ENCODE measurements at places on chromosomes 1 and 21.
A peak's percentile ranks its signal among the peaks of the same experiment; 100 is the strongest.

DNA sequence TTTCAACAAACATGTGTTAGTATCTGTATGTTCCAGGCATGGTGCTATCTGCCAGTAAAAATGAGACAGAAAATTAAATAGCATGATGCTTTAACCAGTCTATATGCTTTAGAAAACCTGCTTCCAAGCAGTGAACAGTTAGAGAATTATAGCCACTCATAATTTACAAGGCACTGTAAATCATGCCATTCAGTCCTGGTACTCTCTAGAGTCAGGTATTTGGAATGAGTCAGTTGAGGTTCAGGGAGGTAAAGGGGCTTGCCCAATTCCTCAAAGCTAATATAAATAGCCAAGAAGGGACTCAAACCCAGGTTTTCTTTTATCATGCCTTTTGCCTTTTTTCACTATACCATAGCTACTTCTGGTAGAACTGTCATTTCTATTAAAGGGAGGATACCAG lies 184.4 kb downstream of the NFIA start:
- no peak for DNase-seq

DNA sequence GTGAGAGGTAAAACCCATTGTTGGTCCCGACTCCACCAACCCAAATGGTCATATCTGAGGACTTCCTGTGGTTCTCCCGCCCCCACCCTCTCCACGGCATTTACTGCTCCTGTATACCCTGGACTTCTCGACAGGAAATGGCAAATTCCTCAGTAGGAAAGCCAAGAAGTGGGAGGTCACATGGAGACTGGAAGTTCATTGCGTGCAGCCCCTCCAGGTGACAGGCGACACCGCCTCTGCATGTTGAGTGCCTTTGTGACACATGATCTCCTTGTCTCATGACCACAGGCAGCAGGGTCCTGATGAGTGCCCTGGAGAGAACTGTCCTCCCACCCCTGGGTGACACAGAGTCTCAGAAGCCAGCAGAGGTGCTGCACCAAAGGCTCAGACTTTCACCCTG lies 24.2 kb downstream of the ERG start:
- no peak for DNase-seq

- peak; percentile 30 for DNase-seq
These were observed 26.1 kb downstream of the PKP1 start for GRCh38 chr1:201309416-201309815.

DNA sequence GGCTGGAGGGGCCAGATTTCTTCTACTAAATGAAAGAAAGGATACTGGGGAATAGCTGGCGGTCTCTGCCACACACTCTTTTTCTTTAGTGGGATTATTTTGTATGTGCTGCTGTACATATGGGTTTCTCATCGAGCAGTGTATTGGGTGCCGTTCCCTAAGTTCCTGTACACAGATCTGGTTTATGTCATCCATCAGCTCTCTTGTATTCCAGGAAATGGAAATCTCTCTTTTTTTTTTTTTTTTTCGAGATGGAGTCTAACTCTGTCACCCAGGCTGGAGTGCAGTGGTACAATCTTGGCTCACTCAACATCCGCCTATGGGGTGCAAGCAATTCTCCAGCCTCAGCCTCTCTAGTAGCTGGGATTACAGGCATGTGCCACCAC lies 27.0 kb upstream of the NID1 start:
- no peak for DNase-seq

DNA sequence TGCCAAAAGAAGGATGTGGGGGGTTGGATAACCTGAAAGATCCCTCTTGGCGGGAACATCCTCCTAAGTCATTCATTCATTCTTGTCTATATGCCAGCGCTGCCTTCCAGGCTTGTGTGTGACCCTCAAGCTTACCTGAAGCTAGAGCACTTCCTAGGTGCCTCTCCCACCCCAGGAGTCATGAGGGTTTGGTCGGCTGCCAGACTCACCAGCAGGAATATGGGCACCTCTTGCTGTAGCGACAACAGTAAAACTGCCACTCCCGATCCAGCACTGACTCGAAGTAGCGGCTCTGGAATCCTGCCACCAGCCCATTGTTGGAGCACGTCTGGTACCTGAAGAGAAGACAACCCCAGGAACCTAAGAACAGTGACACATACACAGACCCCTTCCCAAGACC lies 15.0 kb downstream of the DPT start:
- no peak for DNase-seq

DNA sequence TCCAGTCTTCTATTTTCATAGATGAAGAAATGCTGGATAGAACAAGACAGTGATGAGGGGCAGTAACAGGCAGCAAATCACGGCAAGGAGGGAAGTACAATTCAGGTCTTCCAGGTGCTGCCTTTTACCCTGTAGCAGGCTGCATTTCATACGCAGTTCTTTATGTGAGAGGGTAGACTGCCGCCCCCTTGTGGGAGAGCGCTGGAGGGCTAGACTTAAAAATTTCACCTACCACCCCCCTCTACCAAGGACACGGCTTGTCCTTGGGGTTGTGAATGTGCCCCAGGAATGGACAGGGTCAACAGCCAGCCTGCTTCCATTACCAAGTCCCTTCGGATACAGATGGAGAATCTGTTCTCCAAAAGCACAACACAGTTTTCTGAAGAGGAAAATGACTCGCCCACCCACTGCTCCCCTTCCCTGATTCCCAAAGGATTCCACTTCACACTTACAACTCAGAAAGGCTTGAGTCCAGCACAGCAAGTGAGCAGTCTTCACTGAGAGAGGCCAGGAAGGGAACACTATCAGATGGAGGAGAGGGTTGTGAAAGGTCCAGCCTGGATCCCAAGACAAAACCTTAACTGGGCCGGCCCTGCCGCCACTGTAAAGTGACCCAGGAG lies 7.4 kb downstream of the WDR77 start:
- peak; percentile 81 for DNase-seq

DNA sequence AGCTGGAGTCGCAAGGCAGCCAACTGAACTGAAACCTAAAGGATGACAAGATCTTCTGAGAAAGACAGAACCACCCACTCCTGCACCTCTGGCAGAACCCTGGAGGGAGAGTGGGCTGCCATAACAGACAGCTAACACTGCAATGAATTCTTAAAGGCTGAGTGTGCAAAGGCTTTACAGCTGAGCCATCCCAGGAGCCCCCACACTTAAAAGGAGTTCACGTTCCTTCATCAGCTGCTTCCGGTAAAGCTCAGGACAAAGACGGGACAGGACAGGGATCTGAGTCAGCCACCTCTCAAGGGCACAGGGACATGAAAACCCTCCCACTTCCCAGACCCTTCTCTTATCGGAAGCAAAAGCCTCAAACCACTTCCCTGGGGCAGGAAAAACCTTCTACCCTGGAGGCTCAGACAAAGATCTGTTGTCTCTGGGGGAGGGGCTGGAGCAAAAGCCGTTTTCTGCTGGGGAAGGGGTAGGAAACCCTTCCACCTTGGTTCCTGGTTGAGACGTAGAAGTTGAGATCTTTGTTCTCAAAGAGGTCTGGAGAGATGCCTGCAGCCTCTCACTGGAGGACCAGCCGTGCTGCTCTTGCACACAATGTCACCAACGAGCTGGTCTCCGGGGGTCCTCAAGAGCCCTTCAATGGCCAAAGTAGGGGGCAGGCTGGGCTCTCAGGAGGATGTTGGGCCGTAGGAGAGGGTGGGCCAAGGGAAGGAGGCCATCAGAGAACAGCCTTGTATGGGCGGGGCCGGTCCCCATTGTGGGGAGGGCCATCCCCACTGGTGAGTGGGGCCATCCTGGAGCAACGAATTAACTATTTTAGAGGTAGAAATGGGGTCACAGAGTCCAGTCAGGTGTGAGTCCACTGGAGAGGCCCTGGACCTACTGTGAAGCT lies 452.4 kb downstream of the PTPRU start:
- peak; percentile 70 for DNase-seq

- no peak for DNase-seq
These were observed 499.8 kb downstream of the KIF26B start for GRCh38 chr1:245654460-245655050.

DNA sequence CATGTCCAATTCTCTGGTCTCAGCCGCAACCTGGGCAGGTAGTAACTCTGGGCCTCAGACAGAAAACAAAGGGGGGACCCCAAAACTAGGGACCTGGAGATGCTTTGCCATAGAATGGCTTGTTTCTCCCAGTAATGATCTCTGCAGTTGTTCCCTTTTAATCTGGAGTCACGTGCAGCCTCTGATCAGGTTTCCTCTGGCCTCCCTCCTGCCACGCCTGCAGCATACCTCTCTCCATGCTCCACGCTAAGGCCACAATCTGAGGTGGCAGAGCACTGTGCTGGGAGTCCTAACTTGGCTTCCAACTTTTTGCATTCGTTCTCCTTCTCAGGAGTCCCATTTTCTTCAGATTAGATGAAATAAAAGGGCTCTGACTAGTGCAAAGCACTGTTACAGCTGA lies 1.9 kb downstream of the PABPC4 start:
- DNase-seq: peak; percentile 18

- no peak for DNase-seq
These were observed 25.8 kb upstream of the BCAS2 start for GRCh38 chr1:114607223-114607622.

DNA sequence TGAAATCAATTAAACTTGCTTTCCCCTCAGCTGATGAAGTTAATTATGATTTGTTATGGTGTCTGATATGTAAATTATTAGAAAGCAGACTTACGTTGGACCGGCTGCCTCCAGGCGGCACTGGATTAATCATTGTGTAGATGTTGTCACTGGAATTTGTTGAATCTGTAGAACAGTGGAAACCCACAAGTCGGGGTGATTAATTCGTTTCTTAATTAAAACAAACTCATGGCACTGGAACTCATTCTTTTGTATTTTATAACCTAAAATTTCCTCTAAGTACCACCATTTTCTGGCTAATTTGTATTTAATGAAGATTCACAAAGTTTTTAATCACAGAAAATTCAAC lies 39.0 kb downstream of the MRPL37 start:
- DNase-seq: no peak

- DNase-seq: no peak
These were observed 14.5 kb downstream of the LAPTM5 start for GRCh38 chr1:30742963-30743559.

DNA sequence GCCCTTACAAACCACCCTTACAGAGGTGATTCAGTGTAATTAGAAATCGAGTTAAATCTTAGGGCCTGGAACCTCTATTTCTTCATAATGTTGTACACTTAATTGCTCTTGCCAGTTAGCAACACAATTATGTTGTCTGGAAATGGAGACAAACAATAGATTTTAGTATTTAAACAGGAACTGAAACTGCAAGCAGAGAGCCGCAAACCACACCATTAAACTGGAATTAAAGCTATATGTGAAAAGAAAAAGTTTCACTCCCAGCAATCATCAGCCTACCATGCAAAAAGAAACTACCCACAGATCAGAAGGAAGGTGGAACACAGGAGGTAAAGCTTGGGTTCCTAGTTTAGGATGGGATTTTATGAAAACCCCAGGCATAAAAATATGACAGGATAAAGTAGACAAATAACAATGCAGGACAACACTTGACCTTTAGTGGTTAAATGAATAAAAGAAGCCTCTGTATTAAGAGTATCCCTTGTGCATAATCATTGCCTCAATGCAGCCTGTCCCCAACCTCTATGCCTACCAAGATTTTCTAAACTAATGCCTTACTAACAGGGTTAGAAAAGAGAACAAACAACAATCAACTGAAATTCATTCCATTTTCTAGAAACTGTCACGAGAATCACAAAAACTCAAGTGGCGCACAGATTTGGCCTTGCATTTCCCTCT lies 304.3 kb upstream of the ESRRG start:
- no peak for DNase-seq

- DNase-seq: peak; percentile 55
These were observed 534 bp downstream of the KCNH1 start for GRCh38 chr1:211133393-211133835.

DNA sequence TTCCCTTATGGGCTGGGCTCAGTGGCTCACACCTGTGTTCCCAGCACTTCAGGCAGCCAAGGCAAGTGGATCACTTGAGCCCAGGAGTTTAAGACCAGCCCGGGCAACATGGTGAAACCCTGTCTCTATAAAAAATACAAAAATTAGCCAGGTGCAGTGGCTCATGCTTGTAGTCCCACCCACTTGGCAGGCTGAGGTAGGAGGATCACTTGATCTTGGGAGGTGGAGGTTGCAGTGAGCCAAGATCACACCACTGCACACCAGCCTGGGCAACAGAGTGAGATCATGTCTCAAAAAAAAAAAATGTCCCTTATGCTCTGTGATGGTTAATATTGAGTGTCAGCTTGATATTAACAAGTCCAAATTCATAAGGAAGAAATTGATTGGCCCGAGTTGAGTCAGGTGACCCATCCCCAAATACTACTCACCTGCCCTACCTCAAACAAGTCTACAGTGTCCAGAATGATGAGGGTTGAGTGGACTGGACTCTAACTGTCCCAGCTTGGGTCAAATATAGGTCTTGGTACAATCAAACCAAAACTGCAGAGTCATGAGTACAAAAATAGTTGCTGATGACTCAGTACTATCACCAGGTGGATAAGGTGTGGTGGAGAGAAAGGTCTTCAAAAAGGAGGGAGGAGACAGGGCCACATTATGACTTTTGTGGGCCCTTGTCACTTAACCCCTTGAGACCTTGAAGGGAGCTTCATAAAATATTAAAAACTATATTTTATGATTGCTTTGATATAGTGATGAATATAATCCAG lies 161.0 kb downstream of the ZNF326 start:
- no peak for DNase-seq

- DNase-seq: no peak
These were observed 71.2 kb downstream of the LRRC40 start for GRCh38 chr1:70134148-70134547.

GRCh38 chr1:180192172-180192571 lies 37.5 kb downstream of the QSOX1 start:
- no peak for DNase-seq

GRCh38 chr1:159936273-159936904 lies 9.0 kb downstream of the IGSF9 start:
- DNase-seq: peak; percentile 90

DNA sequence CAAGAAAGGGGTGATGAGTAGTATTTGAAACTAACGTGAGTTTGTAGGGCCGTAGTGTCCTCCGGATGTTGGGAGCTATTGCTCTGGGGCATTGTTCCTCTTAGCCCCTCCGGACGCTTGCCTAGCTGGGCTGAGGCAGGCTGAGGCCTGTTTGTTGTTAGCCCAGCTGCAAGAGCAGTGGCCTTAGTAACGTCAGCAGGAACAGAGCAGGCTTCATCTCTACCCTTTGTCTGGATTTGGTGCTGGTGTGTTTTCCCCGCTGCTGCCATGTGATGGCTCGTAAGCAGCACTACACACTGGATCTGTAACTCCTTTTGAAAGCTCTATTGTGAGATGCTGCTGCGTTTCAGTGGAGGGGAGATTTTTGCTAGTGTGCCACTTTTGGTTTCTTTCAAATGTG lies 57.6 kb downstream of the DNM3 start:
- no peak for DNase-seq

DNA sequence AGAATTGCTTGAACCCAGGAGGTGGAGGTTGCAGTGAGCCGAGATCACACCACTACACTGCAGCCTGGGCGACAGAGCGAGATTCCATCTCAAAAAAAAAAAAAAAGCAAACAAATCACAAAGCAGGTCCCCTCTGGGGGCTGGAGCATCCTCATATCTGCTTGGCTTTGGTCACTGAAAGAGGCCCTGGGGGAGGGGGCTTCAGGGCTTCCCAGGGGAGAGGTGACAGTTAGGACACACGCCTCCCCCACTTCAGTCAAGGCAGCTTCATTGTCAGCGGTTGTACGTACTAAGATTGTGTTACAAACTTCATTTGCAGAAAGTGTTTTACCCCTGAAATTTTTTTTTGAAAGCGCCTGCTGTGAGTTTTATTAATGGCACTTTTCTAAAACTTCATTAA lies 130.5 kb downstream of the DHRS3 start:
- DNase-seq: no peak
